HT1080 (cell line): ENCODE measurements at places on chromosomes 16 and 17. TPM values are rescaled to one million over a fixed set of nuclear protein-coding genes. Genes with fewer than 3 reads are reported as not detected.

DNA sequence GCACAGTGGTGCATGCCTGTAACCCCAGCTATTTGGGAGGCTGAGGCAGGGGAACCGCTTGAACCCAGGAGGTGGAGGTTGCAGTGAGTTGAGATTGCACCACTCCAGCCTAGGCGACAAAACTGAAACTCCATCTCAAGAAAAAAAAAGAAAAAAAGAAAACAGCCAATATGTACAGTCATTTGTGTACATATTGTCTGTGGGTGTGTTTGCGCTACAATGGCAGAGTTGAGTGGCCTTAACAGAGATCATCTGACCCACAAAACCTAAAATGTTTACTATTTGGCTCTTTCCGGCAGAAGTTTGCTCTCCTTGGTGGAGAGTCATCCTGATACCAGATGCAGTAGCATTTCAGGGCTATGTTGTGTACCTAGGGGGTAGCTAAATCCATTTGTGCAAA is 57.9 kb downstream of the ARSG start:
- no peak for DNase-seq

DNA sequence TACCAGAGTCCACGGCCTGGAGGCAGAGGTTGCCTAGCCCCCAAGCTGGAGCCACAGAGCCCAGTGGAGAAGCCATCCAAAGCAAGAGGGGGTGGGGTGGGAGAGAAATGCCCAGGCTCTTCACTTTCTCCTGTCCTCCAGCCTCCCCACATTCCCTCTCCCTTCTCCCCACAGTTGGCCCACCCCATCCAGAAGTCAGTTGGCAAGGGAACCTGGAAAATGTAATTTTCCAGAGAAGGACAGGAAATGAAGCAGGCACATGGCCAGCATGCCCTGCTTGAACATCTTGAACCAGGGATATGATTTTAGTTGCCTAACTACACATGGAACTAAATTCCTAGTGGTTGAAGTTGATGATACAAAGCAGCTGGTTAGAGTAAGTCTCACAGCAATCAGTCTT is 73.3 kb upstream of the IRX6 start:
- no peak for DNase-seq

Gene ZKSCAN2
- 4.6 and 5.9 TPM in 2 replicates for total RNA-seq

Gene RPAIN
- 45.8 and 68.7 TPM in 2 replicates for total RNA-seq

Gene EPX
- total RNA-seq, result 0.16 TPM in 1 of 2 replicates, not detected in the other
